ENCODE measurements at places on chromosomes 1 and 21.

DNA sequence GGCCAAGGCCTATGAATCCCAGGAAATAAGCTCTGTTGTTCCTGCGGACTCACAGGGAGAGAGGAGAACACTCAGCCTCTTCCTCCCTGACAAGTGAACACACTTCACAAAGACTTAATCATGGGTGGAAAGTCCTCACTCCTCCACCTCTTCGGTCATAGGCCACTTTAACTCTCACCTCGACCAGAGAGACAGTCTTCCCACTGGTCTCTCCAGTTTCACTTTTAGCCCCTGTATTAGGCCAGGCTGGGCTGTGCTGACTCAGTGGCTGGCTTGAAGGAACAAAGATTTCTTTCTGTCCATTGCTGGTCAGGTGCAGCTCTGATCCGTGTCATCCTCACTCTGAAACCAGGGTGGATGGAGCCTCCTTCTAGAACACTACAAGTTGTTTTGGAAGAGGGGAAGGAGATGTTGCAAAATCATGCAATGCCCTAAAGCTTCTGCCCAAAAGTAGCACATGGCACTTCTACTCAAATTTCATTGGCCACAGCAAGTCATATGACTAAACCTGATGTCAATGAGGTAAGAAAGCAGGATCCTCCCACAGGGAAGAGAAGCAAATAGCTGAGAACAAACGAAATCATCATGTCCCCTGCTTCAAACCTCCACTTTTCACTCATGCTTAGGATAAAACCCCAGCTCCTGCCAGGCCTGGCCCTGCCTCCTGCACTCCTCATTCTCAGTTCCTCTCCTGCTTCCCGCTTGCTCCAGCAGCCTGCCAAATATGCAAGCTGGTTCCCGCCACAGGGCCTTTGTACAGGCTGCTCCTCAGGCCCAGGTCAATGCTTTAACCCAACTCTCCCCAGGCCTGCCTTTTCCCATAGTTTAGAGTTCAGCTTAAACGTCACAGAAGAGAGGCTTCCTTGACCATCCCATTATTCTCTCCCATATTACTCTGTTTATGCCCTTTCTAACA, 150.5 kb upstream of the RUNX3 start:
- DNase-seq: no peak

DNA sequence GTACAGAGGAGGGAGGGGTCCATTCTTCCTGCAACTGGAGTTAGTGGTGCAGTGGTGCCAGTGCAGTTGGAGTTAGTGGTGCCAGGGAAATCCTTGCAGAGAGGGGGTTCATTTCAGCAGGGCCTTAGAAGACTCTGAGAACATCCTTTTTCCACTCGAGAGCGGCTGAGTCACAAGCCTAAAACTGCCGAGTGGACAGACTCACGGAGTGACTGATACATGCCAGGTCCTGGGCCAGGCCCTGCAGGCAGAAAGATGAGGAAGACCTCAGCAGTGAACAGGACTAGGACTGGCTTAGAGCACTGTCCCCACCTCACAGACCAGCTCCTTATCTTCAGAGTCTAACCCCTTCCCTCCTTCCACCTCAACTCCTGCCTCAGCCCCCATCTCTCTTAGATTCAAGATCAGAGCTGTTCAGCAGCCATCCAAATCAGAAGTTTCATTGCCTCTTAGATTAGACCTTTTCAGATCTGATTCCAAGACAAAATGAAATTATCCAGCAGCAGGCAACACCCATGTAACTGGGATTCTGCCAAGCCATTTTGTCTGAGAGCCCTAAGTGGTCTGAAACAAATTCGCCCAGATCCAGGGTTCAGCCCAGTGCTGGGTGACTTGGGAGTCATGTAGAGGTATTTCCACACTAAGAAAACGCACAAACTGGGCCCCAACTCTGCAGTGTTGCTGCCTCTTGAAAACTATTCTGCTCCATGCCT, 12.7 kb upstream of the IKBKE start:
- DNase-seq: no peak

- DNase-seq: no peak
These were observed 73.0 kb upstream of the LAPTM5 start for GRCh38 chr1:30830537-30830936.

DNA sequence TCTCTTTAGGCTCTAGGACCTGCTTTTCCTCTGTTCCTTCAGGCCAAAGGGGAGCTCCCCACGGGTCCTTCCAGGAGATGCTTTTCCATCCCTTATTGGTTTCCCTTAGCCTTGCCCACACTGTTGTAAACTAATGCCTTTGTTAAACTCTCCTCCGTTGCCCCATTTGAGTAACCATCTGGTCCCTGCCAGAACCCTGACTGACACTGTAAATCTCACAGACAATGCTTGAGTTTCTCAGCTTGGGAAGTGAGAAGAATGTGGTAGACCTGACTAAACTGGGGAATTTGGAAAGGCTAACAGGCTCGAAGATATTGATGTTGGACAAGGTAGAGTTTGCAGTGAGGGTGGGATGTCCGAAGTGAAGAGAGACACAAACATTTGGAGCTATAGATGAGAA, 11.4 kb downstream of the AKNAD1 start:
- DNase-seq: no peak

DNA sequence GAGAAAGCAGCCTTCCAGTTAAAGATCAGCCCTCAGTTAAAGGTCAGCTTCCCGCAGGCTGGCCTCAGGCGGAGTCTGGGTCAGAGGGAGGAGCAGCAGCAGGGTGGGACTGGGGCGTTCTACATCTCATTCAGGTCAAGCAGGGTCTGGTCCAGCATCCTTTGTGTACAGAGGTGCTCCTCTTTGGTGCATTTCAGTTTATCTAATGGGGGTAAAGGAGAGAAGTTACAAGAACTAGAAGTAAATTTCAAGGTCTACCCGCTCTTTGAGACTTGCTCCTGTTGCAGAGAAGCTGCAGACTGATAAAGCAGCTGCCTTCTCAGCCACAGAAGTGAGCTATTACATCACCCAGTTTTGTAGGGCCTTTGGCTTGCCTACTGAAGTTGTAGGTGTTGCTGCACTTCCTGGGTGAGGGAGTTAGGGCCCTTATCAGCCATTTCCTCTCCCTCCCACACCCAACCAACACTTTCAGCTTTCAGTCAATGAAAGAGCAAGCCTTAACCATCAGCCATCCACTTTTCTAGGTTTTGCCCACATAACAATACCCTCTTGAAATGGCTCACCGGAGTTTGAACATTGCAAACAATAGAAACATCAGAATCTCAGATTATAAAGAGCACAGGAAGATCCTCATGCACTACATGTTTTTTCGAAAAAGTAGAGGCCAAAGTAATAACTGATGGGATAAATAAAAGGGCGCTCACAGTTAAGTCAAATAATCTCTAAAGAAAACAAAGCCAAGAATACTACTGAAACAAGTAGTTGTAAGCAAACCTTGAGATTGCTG, 2.8 kb upstream of the NUP210L start:
- no peak for DNase-seq

GRCh38 chr21:35236090-35236489, 187.0 kb upstream of the RUNX1 start:
- DNase-seq: no peak

Measured in epithelial cell of proximal tubule (primary cell).